Right renal pelvis (tissue), 4 donors: ENCODE measurements at places on chromosomes 5 and 9.

DNA sequence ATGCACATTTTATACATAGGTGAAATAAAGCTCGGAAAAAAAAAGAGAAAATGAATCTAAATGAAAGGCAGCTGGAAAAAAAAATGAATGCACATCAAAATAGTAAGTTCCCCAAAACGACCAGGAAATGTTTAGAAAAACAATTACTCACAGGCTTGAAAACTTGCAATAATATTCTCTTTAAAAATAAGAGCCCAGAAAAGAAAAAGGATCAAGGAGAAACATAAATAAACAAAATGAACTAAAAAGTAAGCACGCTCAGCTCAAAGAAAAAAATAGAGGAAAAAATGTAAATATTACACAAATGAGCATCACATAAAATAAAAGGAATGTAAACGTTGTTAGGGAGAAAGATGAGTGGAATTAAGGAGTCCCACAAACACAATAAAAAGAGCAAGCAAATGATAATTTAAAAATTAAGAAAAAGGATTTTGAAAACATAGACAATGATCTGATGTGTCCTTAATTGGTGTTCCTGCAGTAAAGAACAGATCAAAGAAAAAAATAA lies 54.2 kb downstream of the SLC27A6 start:
- no peak for DNase-seq

GRCh38 chr5:159638954-159639559 lies 277.2 kb upstream of the ADRA1B start:
- no peak for DNase-seq

- no peak for DNase-seq
These were observed 72.0 kb upstream of the ENTREP1 start for GRCh38 chr9:69253057-69253456.

DNA sequence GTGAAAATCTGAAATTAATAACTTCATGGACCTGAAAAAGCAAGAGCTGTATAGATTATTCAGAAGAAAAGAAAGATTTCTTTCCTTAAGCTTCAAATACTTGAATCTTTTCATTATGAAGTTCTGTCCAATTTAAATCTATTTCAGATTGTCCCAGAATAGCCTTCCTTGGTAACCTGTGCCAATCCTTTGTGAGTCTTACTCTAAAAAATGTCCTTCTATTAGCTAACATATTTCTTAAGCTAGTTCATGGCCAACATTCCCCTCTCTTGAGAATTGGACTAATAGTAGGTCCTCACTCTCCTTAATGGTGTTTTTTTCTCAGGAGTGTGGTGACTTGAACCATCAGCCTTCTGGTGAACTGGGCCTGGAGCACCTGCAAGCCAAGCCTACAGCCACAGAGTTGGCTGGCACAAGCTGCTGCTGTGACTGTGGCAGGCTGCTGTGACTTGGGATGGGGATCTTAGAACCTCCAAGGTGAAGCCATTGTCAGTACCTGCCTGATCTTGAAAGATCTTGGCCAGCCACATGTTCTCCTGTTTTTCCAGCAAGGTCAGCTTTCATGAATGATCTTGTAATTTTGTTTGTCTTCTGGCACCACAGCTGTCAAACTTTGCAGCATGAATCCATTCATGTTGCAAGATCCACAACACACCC lies 262.6 kb upstream of the MAP3K1 start:
- no peak for DNase-seq

DNA sequence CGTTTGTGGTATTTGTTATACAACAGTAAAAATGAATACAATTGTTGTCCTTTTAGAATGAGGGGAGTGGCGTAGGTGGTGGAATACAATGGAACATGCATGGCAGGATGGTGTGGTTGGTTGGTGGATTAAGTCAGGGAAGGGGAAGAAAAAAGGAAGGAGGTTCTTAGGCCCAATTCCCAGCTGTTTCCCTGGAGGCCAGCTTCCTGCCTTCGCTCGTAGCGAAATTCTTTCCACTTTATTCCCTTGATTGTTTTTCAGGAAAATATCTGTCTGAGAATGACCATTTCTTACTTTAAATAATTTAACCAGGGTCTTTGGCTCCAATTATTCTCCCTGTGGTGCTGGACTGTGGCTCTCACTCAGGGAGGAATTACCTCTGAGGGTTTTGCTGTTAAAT lies 24.1 kb upstream of the DMAC1 start:
- DNase-seq, result no peak

DNA sequence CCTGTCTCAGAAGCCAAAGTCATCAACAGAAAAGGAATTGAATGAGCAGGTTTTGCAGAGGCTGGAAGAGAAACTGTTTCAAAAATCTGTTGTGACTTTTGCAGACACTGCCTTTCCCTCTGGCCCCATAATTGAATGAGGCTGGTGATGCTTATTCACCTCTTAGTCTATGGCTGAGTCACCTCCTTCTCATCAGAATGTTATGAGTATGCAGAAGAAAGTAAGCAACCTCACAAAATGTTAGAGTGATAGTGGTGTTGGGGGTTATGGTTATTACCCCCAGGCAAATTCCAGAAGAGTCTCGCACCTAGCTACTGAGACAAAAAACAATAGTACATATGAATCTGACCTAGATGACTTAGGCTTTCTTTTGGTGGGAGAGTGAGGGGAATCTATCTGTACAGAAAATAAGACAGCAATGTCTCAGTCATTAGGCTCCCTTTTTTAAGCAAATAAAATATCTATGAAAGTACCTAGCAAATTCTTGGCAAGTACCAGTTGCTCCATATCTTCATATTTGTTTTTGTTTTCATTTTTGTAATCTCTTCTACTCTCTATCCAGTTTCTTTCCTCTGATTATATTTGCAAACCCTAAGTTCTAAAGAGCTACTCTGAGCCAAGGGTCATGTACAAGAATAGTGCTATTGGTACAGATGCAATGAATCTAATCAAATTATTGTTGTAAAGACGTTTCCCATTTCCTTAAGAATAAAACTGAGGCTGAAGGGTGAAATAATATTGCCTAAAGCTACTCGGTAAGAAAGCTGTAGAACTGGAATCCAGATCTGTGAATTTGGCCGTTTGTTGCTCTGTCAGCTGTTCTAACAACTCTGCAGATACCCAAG lies 498.1 kb upstream of the TNC start:
- DNase-seq, result no peak

GRCh38 chr9:79049371-79049770 lies 522.4 kb upstream of the TLE4 start:
- DNase-seq, result no peak

- DNase-seq, result no peak
These were observed 368.3 kb downstream of the EFNA5 start for GRCh38 chr5:107302441-107302840.
